ENCODE measurements at places on chromosomes 2 and 18.

- no peak for DNase-seq
These were observed 31.9 kb downstream of the ADI1 start for GRCh38 chr2:3487432-3487831.

DNA sequence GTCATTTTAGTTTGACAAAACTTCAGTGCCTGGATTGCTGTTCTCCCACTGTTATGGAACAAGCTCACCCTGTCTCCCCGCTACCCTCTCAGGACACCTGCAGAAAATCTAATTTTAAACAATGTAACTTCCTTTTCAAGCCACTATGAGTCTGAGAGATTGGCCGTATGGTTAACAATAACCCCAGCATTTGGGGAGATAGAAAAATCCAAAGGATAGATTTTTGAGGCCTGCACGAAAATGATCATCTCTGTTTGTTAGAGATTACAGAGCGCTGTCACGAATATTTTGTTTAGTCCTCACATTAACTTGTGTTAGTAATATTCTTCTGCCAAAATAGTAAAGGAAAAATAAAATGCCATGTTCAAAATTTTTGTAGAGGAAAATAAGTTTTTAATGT is 24.7 kb downstream of the CAB39 start:
- no peak for DNase-seq

DNA sequence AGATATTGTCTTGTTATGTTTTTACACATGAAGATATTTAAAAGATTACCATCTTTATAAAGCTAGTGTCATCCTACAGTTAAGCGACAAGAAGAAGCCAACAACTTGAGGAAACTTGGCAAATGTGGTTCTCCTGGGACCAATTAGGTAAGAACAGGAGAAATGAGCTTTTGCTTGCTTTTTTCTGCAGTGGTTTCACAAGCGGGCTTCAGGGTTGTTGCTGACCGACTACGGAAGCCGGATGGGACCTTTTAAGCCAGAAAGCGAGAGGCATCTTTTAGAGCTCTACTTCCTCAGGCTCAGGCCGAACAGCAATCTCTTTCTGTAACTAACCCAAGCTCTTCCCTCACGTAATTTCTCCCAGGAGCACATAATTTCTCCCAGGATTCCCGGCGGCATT is 256.5 kb downstream of the CNTNAP5 start:
- no peak for DNase-seq

DNA sequence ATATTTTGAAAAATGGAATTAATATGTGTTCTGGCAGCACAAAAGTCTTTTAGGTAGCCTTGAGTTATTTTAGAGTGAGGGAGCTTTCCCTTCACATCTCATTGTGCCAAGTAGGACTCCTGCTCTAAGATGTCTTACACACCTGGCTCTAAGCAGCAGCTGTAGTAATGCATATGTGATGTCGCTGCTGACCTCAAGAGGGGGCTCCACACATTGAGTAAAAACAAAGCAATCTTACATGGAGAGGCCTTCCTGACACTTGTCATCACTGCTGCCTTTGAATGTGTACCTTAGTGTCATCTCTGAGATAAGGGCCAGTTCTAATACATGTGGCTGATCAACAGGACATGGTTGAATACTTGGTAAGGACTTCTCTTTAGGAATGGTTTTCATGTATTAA is 75.8 kb downstream of the ACTR3 start:
- peak; percentile 37 for DNase-seq

- DNase-seq = no peak
These were observed 209.8 kb downstream of the LDLRAD4 start for GRCh38 chr18:13428319-13428718.

DNA sequence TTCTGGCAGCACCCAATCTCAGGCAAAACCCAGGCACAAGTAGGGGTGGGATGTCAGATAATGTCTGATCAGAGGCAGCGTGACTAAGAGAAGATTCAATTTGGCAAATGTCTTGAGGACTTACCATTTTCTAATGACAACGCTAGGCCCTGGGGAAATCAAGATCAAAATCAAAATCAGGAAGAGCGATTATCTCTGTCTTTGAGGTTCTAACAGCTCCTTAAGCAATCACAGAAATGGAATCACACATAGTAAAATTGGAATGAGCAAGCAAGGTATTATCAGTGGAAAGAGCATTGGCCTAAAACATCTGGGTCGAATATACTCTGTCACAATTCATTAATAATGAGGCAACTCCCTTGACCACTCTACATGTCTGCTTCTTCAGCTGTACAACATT is 8.6 kb upstream of the SERPINB2 start:
- DNase-seq = no peak

- DNase-seq = no peak
These were observed 20.1 kb downstream of the SFT2D3 start for GRCh38 chr2:127721311-127721977.

- DNase-seq = no peak
These were observed 148.6 kb downstream of the TWIST2 start for GRCh38 chr2:238996331-238997136.

GRCh38 chr2:26784570-26785234 is 1.2 kb upstream of the CENPA start:
- DNase-seq = no peak

DNA sequence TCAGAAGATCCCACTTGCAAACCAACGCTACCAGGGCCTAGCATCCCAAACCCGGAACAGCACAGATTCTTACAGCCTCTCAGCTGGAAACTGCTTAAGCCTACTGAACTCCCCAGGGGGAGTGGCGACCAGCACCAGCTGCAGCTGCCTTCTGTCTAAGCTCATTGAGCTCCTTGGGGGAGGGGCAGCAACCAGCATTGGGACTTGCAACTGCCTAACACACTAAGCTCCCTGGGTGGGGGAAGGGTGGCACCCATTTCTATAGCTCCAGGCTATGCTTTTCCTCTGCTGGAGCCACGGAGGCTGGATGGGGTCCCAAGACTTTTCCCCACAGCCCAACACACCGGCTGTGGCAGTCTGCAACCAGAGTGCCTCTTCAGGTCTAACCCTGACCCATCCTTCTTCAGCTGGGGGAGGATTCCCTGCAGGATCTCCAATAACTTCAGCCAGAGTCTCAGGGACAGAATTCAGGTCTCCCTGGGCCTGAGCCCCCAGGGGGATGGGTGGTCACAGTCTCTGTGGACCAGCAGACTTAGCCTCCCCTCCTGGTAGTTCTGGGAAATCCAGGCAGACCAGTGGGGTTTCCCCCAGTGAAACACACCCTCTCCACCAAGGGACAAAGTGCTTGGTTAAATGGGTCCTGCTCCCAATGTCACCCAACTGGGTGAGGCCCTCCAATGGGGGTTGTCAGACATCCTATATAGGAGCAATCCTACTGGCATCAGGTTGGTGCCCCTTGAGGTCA is 45.9 kb upstream of the ITGA4 start:
- peak; percentile 60 for DNase-seq

- DNase-seq = no peak
These were observed 16.2 kb upstream of the CXCR4 start for GRCh38 chr2:136134126-136134525.

GRCh38 chr18:77701977-77702376 is 452.3 kb downstream of the GALR1 start:
- no peak for DNase-seq

DNA sequence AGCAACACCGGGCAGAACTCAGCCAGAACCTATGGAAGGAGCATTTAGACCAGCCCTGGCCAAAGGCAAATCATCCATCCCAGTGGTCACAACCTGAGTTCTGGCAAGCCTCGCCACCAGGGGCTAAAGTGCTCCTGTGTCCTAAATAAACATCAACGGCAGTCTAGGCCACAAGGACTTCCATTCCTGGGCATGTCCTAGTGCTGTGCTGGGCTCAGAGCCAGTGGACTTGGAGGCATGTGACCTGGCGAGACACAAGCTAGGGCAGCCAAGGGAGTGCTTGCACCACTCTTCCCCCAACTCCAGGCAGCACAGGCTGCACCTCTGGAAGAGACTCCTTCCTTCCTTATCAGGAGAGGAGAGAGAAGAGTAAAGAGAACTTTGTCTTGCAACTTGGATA is 69.0 kb downstream of the ST6GAL2 start:
- no peak for DNase-seq

- DNase-seq = no peak
These were observed 18.8 kb upstream of the BOK start for GRCh38 chr2:241539616-241540374.

DNA sequence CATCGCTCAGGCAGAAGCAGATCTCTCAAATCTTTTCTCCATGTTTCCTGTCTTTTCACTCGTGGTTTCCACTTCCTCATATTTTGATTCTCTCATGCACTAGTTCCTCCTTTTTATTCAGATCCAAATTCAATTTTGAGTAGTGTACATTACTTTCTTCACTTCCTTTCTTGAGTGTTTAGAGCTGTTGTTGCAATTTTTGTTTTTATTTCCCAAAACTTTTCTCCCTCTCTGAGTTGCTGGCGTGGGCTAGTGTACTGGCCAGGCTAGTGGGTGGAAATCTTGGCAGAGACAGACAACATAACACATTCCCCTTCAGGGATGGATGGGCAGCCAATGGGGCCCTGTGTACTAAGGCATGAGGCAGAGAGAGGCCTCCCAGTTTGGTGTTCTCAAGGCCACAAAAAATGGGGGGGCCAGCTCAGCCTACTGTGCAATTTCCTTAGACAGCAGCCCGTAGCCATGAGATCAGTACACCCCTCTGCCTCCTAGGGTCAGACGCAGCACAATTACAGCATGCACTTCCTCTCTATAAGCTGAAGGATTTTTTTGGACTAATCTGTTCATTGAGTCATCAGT is 145.1 kb upstream of the PID1 start:
- DNase-seq = no peak

- no peak for DNase-seq
These were observed 387.6 kb upstream of the TNP1 start for GRCh38 chr2:217247476-217247875.

- no peak for DNase-seq
These were observed 33.8 kb upstream of the TEX51 start for GRCh38 chr2:126864861-126865260.

DNA sequence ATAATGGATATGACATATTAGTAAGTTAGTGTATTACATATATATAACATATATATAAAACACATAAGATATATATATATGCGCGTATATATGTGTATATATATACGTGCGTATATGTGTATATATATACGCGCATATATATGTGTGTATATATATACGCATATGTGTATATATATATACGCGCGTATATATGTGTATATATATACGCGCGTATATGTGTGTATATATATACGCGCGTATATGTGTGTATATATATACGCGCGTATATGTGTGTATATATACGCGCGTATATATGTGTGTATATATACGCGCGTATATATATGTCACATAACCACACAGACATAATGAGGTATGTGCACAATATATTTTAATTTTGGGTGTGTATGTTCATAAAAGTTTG is 327.8 kb downstream of the MEIS1 start:
- no peak for DNase-seq

- no peak for DNase-seq
These were observed 45.3 kb upstream of the C1D start for GRCh38 chr2:68108120-68108519.

DNA sequence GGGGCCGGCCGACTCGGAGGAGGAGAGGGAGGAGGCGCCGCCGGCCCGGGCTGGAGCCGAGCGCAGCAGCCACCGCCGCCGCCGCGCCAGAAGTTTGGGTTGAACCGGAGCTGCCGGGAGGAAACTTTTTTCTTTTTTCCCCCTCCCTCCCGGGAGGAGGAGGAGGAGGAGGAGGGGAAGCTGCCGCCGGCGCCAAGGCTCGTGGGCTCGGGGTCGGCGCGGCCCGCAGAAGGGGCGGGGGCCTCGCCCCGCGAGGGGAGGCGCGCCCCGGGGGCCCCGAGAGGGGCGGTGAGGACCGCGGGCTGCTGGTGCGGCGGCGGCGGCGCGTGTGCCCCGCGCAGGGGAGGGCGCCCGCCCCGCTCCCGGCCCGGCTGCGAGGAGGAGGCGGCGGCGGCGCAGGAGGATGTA is 316 bp downstream of the CRIM1 start:
- DNase-seq = no peak

- DNase-seq = no peak
These were observed 1045.5 kb upstream of the NXPH2 start for GRCh38 chr2:139825726-139826125.

GRCh38 chr2:72887032-72887739 is at the start of gene SPR:
Gene SPR (plus strand): TSS chr2:72887408. CDS start chr2:72887433, 25 bp downstream.
- DNase-seq = peak; percentile 89

DNA sequence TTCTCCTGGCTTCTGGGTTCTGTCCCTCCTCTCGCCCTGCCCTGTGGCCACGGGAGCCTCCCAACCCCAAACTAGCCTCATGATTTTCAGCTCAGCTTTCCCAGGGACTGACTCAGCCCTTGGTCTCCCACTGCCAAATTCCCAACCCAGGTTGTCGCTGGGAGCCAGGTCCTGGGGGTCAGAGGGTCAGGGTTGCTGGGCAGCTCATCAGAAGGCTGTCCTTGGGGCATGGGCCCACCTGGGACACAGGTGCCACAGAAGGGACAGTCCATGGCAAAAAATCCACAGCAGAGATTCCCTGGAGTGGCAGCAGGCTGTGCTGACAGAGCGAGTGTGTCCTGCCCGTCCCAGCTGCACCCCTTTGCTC is 180.4 kb downstream of the TWIST2 start:
- no peak for DNase-seq

GRCh38 chr2:237323656-237324055 is 90.3 kb downstream of the COL6A3 start:
- no peak for DNase-seq

DNA sequence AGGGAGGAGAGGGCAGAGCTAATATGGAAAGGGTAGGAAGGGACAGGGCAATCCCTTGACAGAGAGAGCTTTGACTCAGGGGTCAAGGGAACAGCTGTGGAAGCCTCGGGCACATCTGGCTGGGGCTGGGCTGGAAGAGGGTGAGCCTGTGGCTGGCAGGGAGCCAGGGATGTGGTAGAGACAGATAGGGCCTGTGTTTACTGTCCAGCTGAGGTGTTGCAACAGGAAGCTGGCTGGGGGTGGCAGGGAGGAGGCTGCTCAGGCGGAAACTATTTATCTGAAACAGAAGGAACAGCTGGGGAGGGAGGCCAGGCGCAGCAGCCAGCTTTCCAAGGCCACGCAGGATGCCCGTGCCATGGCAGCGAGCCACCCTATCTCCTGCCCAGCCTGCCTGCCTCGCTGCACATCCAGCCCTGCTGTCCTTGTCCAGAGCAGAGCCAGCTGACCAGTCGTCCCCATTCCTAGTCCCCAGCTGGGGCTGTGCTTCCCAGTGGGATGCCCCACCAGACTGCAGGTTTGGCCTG is 264.7 kb downstream of the CYP26B1 start:
- peak; percentile 21 for DNase-seq

GRCh38 chr2:112118148-112118547 is 20.0 kb upstream of the FBLN7 start:
- no peak for DNase-seq

DNA sequence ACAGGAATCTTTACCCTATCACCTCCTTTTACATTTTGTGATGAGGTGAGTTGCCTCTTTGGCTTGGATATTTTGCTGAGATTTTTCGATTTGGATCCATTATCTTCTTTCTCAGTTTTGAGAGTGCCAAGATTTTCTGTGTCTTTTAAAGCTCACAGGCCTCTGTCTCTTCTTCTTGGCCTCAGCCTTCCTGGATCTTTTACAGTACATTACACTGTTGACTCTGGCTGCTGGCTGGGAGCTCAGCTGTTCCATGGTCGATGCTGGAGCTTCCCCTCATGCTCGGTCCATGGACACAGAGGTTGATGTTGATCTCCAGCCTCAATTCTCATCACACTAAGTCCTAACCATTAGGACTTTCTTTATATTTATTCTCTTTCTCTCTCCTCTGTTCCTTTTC is 332.8 kb upstream of the UBE2E3 start:
- DNase-seq = no peak

Data from retina (tissue), 1 donor.